ENCODE measurements at places on chromosomes 1 and 21.

GRCh38 chr1:229347528-229347927 is 4.7 kb upstream of the CCSAP start:
- no peak for DNase-seq

GRCh38 chr21:35227786-35228185 is 178.7 kb upstream of the RUNX1 start:
- peak; percentile 95 for DNase-seq

GRCh38 chr1:176670853-176671252 is 207.9 kb downstream of the PAPPA2 start:
- no peak for DNase-seq

GRCh38 chr1:248631354-248632008 is 3.4 kb downstream of the OR2T11 start:
- DNase-seq = no peak

DNA sequence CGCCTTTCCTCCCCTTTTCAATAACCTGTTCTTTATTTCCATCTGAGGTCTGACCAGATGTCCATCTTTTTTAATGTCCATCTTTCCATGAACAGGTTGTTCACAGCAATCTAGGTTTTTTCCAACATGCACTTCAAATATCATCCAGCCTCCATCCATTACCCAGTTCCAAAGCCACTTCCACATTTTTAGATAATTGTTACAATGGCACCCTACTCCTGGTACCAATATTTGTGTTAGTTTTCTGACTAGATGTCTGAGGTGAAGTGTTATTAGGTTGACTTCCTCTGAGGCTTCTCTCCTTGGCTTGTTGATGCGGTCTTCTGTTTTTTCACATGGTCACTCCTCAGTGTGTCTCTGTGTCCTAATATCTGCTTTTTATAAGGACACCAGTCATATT is 89.4 kb downstream of the OBSCN start:
- DNase-seq = no peak

DNA sequence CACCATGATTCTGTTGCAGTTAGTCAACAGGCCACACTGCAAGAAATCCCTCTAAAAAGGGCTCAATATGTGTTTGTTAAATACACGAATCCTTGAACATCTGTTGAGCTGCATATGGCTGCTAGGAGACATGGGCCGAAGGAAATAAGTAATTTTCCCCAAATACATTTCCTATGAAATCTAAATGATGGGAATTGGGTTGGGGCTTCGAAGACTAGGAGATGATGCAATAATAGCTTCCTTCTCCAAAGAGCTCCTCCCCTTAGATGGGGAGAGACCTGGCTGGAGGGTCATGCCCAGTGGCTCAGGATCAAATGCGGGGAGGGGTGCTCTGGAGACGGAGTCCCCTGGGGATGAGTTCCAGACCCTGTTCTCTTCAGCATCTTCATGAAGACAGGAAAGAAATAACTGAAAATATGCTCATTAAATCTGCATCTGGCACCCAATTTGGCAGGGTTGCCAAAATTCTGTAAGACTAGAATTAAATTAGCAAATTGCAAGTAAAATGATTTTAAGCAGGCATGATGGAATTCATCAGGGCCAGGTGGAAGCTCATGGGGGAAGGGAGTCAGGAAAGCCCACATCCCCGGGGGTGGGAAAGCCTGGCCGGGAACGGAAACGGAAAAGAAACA is 165.0 kb upstream of the EDN2 start:
- no peak for DNase-seq

- DNase-seq = no peak
These were observed 44.9 kb downstream of the CAPN9 start for GRCh38 chr1:230791986-230792564.

- DNase-seq = no peak
These were observed 3.7 kb downstream of the ELF3 start for GRCh38 chr1:202014060-202014459.

DNA sequence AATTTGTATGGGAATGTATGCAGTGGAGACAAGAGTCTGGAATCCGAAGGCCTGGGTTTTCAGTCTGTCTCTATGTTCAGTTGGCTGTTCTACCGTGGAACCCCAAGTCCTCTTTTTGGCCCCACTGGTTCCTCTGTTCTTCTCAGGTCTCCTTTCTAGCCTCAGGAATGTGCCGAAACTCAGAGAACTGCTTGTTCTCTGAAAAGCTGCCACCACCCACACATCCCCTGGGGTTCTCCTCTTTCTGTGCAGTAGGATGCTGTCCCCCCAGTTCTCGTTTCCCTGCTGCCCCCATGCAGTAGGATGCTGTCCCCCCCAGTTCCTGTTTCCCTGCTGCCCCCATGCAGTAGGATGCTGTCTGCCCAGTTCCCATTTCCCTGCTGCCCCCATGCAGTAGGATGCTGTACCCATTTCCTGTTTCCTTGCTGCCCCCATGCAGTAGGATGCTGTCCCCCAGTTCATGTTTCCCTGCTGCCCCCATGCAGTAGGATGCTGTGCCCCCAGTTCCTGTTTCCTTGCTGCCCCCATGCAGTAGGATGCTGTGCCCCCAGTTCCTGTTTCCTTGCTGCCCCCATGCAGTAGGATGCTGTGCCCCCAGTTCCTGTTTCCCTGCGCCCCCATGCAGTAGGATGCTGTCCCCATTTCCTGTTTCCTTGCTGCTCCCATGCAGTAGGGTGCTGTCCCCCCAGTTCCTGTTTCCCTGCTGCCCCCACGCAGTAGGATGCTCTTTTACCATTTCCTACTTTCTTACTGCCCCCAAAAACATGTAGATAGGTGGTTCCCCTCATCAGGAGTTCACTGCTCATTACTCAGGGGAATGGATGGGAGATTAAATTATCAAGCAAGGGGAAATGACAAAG is 35.3 kb downstream of the OPTC start:
- no peak for DNase-seq

- no peak for DNase-seq
These were observed 1.3 kb downstream of the FOXE3 start for GRCh38 chr1:47417170-47418044.

DNA sequence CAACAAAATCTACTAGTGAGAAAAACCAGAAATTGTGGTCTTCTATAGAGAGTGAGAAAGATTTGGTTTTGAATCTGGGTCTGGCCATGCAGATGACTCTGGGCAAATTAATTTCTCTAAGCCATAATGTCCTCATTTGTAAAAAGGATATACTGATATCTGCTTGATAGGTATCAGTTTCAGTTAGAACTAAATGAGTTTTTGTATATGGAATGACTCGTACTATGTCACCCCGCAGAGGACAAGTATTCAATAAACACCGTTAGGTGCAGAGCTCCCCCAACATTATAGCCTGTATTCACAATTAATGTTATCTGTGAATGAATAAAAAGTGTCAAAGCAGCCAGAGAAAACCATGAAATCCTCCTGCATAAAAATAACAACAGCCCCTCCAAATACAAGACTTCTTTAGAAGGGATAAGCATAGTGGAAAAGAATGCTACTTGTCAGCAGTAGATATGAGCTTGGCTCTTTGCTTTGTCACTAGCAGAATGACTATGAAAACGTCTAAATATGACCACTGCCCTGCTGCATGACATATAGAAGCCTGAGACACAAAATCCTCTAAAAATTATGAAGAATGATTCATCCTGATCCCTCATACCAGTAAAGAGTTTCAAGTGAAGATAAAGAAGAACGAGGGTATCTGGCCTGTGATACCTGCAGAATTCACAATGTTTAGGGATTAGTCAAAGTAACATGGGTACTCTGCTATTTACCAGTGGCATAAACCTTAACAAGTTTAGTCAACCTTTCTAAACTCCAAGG is 17.8 kb downstream of the SCAF4 start:
- DNase-seq = no peak

- no peak for DNase-seq
These were observed 11.4 kb downstream of the KCNJ15 start for GRCh38 chr21:38267991-38268863.

DNA sequence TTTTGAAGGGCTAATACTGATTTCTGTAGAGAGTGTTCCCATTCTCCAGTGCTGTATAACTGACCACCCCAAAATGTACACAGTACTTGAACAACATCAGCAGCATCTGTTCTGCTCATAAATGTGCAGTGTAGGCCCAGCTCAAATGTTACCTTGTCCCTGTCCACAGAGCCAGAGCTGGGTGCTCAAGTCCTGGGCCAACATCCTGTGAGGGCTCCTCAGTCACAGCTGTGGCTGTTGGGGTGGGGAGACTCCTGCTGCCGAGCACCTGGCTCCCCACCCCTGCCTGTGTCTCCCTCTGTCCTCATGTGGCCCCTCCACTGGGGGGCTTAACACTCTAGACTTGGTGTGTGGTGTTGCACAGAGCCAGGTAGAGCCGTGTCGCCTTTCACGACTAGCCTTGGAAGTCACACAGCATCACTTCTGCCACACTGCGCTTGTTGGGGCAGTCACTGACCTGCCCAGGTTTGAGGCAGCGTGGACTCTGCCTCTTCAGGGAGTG is 30.5 kb downstream of the DIP2A start:
- DNase-seq = no peak

DNA sequence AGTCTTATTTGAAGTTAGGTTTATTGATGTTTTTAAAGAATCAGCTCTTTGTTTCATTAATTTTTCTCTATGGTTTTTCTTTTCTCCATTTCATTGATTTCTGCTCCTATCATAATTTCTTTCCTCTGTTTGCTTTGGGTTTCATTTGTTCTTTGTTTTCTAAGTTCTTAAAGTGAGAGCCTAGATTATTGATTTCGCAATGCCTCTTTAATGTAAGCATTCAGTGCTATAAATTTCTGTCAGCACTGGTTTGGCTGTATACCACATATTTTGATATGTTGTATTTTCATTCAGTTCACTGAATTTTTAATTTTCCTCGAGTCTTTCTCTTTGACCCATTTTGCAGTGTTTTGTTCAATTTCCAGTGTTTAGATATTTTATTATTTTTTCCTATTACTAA is 68.7 kb downstream of the DNAH14 start:
- no peak for DNase-seq

GRCh38 chr1:59788825-59789224 is 25.9 kb upstream of the HOOK1 start:
- DNase-seq = no peak

- DNase-seq = no peak
These were observed 1.9 kb downstream of the PSMG1 start for GRCh38 chr21:39181205-39181818.

DNA sequence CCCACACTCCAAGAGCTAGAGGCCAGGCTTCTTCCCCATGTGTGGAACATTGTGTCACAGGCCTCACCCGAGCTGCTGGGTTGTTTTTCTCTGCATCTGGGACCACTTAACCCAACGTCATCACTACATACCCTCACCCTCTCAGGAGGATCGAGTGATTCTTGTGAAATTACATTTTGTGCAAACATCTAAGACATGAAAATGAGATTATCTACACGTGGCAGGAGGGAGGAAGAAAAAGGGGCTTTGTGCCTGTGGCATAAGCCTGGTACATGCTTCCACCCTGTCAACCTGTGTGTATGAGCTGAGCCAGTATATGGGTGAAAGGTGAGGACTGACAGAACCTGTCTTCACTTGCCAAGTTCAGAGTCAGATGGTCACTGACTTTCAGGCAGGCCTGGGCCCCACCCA is 1.6 kb downstream of the CPT2 start:
- no peak for DNase-seq

- no peak for DNase-seq
These were observed 77.6 kb upstream of the DNAH14 start for GRCh38 chr1:224851848-224852261.

DNA sequence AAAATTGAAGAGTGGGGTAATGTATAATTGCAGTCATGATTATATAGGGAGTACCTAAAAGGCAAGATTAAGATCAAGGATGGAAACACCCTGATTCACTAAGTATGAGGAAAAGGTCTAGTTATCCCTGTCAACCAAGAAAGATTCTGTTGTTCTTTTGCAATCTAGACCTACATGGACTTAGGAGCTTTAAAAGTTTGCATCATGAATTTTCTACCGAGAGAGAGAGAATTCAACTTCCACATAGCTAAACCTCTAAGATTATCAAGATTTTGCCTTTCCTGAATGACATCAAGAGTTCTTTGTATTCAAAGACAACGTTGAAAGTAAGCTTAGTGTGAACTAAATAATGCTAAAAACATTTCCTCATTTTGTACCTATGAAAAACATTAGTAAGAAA is 78.8 kb upstream of the RBM34 start:
- no peak for DNase-seq

DNA sequence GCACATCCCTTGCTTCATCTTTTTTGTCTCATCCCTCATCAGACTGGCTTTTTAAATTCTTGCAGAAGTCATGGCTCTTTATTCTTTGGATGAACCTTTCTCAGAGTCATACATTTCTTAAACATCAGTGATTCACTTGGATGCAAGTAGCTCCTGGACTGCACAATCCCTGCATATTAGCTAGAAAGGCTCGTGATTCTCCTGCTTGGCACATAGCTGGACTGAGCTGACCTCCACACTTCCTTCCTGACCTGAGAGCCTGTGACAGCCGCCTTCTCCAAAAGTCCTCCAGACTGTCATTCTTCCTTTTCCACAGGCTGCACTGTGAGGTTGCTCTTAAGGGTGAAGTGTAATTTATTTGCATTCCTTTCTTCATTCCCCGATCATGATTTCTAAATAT is 109.4 kb downstream of the RGL1 start:
- no peak for DNase-seq

DNA sequence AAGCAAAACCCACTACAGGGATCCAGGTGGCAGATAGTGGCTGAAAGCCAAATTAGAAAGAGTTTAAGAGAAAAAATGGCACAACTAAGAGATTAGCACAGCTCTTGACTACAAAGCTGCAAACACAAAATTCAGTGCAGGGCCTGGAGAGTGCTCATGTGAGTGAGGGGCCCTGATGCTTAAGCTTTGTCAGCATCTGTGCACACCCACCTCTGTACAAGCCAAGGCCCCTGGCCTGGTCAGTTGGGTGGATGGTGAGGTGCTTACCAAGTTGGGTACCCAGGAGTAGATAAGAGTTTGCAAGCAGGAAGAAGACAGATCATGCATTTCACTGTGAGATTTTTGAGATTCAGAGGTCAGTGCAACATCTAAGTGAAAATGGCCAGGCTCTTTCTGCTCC is 62.7 kb upstream of the ATP1B1 start:
- no peak for DNase-seq

DNA sequence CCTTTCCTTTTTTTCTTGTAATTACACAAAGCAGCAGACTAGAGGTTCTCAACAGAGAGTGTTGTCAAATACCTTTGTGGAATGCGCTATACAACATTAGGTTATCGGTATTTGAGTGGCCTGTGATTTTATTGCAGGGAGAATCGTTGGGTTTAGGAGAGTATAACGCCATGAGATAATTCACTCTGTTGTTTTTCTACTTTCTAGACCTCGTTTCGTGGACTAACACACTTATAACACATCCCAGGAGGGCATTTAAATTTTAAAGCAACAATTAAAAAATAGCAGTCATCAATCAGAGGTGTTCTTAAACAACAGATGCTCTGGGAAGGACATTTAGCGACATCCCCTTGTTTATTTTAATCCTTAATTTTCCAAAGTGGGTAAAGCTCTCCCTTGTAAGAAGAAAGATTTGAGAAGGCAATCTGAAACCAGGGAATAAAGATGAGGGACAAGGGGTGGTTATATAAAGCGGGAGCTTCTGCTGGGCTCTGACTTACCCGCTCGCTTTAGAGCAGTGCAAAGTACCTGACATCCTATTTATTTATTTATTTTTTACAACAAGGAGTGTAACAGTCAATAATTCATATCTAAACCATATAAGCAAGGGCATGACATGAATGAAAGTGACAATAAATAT is 4.9 kb downstream of the PBX1 start:
- no peak for DNase-seq

- DNase-seq = no peak
These were observed 8.6 kb upstream of the RAB29 start for GRCh38 chr1:205783904-205784303.

Measured in NCI-H345 (cell line).